ENCODE measurements at places on chromosomes 1 and 21.
A peak's percentile ranks its signal among the peaks of the same experiment; 100 is the strongest.

- H3K27me3 ChIP-seq: no peaks in the 10 kb centered on the region
- no peak overlapping the region for H3K4me3 ChIP-seq
- H3K27ac ChIP-seq: no peak overlapping the region
- H3K4me1 ChIP-seq: peaks cover 54% of the 10 kb centered on the region
Observed at GRCh38 chr1:6801966-6802365, 16.7 kb downstream of the CAMTA1 start.

- H3K4me1 ChIP-seq: peaks cover 3% of the 10 kb centered on the region
- no peaks in the 10 kb centered on the region for H3K27me3 ChIP-seq
- H3K27ac ChIP-seq: no peak overlapping the region
- DNase-seq: no peak
Observed at GRCh38 chr1:77143529-77144121, 75.6 kb downstream of the PIGK start.

- DNase-seq: no peak
- H3K27ac ChIP-seq: no peak overlapping the region
- H3K4me1 ChIP-seq: peaks cover 11% of the 10 kb centered on the region
- H3K36me3 ChIP-seq: no peaks in the 10 kb centered on the region
Observed at GRCh38 chr1:182143825-182144645, 82.5 kb upstream of the ZNF648 start.

DNA sequence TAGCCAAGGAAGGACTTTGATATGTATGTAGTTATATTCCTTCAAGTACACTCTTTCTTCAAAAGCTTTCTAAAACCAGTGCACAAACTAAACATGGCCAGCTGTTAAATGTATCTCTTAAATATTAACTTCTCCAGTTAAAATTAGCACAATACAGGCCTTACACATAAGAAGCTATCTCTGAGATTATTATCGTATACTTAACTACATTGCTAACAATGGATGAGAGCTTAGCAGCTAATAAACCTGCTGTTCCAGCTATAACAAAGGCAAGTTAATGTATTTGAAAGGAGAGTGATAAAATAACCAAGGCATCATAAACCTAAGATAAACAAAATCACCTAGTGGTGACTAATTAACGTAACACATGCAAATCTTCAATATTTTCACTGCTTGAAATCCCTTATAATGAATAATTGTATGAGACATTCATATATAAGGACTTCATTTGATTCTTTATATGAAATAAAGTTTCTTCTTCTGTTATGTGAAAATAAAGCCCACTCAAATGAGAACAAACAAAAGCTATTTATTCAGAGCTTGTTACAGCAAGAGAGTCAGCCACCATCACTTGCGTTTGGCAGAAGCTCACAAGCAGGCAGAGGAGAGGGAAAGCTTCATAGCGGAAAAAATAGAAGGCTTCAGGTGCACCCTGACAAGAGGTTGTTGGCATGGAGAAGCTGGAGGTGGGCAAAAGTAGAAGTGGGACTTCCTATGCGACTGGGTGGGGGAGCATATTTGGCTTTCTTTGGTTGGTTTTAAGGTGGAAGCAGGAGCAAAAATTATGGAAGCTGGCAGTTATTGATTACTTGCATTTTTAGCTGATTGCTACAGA is 274.1 kb upstream of the CHRM3 start:
- no peaks in the 10 kb centered on the region for H3K4me1 ChIP-seq
- H3K27ac ChIP-seq: no peak overlapping the region
- no peaks in the 10 kb centered on the region for H3K27me3 ChIP-seq
- H3K36me3 ChIP-seq: no peaks in the 10 kb centered on the region
- no peak overlapping the region for H3K4me3 ChIP-seq

- no peak overlapping the region for H3K4me3 ChIP-seq
- no peaks in the 10 kb centered on the region for H3K27me3 ChIP-seq
- no peak overlapping the region for H3K27ac ChIP-seq
Observed at GRCh38 chr1:20936621-20937020, 149.5 kb upstream of the HP1BP3 start.

- H3K27me3 ChIP-seq: peaks cover 9% of the 10 kb centered on the region
- H3K4me1 ChIP-seq: no peaks in the 10 kb centered on the region
- H3K27ac ChIP-seq: no peak overlapping the region
- no peaks in the 10 kb centered on the region for H3K36me3 ChIP-seq
Observed at GRCh38 chr1:192445839-192446489, 129.2 kb downstream of the RGS21 start.

GRCh38 chr1:233638513-233638912 is 24.6 kb downstream of the KCNK1 start:
- no peak for DNase-seq
- H3K36me3 ChIP-seq: no peaks in the 10 kb centered on the region
- no peaks in the 10 kb centered on the region for H3K4me1 ChIP-seq
- no peak overlapping the region for H3K27ac ChIP-seq
- peaks cover 11% of the 10 kb centered on the region for H3K27me3 ChIP-seq

DNA sequence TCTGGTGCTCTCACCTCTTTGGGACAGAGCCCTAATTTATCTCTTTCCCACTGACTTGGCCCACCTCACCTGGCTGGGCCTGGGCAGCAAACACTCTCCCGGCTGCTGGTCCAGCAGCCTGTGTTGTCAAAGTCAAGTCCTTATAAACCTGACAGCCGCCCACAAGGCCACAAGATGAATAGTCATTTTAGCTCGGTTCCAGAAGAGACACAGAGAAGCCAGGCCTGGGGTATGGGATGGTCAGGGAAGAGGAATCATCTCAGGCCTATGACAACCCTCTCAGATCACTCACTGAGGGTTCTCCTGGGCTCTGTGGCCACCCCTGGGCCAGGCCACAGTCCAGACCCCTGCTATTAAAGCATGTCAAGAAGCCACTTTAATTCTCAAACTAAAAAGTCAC is 158.5 kb downstream of the FOXD2 start:
- peaks cover 2% of the 10 kb centered on the region for H3K36me3 ChIP-seq
- H3K4me1 ChIP-seq: no peaks in the 10 kb centered on the region
- no peak overlapping the region for H3K4me3 ChIP-seq
- DNase-seq: no peak
- H3K27me3 ChIP-seq: peaks cover 36% of the 10 kb centered on the region

- H3K27ac ChIP-seq: no peak overlapping the region
- no peak for DNase-seq
- H3K4me1 ChIP-seq: no peaks in the 10 kb centered on the region
- no peak overlapping the region for H3K4me3 ChIP-seq
- H3K36me3 ChIP-seq: no peaks in the 10 kb centered on the region
Observed at GRCh38 chr1:229895605-229896004, 171.4 kb upstream of the GALNT2 start.

DNA sequence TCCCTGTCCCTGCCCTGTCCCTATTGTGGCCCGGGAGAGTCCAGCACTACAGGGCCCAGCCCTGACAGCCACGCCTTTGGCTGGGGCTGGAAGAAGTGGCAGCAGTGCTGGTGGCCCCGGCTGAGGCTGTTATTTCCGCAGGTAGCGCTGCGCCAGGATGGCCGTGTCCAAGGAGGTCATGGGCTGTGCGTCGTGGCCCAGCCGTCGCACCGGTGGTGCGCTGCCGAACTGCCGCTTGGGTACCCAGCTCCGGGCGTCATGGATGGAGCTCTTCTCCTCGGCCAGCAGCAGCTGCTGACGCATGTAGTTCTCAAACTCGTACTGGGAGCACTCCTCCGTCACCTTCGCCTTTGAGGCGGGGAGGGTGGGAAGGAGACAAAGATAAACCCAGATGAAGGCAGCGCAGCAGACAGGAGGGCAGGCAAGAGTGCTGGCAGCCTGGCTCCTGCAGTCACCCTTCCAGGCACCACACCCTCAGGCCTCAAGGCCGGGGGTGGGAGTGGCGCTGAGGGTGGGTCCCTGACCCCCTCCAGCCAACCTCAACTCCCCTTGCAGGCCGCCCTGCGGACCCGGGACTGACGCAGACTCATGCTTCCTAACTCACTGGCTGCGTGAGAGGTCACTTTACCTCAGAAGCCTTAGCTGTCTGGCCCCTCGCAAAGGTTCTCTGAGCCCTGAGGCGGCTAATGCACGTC is 18.3 kb upstream of the EVA1B start:
- peaks cover 2% of the 10 kb centered on the region for H3K4me1 ChIP-seq
- H3K36me3 ChIP-seq: peaks cover 18% of the 10 kb centered on the region

GRCh38 chr1:22712502-22713271 is 2.0 kb downstream of the EPHB2 start:
- peaks cover 50% of the 10 kb centered on the region for H3K27me3 ChIP-seq
- no peak overlapping the region for H3K27ac ChIP-seq
- no peaks in the 10 kb centered on the region for H3K36me3 ChIP-seq
- peaks cover 11% of the 10 kb centered on the region for H3K4me1 ChIP-seq
- peak; percentile 70 for DNase-seq

GRCh38 chr1:10699470-10699835 is 97.0 kb downstream of the CASZ1 start:
- peaks cover 16% of the 10 kb centered on the region for H3K4me1 ChIP-seq
- no peak overlapping the region for H3K27ac ChIP-seq
- no peak overlapping the region for H3K4me3 ChIP-seq
- DNase-seq: no peak
- no peaks in the 10 kb centered on the region for H3K36me3 ChIP-seq
- peaks cover 4% of the 10 kb centered on the region for H3K27me3 ChIP-seq

DNA sequence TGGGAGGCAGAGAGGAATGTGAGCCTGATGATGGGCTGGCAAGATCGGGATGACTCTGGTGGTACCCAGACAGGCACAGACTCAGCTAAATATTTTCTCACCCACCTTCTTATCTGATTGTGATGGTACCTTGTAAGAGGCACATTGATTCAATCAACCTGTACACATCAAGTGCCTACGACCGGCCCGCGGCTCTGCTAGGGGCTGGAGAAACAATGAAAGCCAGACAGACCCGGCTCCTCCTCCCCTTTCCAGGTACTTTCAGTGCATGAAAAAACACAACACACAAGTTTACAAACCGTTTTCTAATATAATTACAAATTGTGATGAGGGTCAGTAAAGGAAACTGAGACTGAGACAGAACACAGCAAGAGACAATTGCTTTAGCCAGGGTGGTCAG is 115.0 kb downstream of the LACTBL1 start:
- no peak overlapping the region for H3K4me3 ChIP-seq
- DNase-seq: no peak
- H3K36me3 ChIP-seq: no peaks in the 10 kb centered on the region
- no peak overlapping the region for H3K27ac ChIP-seq
- no peaks in the 10 kb centered on the region for H3K4me1 ChIP-seq

DNA sequence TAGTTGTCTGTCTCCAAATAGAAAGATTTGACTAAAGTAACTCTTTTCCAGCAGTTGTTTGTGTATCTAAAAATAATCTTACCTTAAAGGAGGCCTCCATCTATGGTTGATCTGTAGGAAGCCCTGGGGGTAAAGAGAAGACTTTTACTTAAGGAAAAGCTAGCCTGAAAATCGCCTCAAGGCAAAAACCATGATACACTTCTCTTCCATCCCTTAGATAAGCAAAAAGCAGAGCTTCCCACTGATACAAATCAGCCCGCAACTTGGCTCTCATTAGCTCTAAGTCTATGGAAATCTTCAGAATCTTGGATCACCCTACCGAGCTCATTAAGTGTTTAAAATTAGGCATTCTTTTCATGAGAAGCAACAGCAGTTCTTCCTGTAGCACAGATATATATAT is 576.9 kb upstream of the PTBP2 start:
- H3K4me1 ChIP-seq: no peaks in the 10 kb centered on the region
- no peaks in the 10 kb centered on the region for H3K27me3 ChIP-seq
- H3K36me3 ChIP-seq: no peaks in the 10 kb centered on the region
- no peak overlapping the region for H3K27ac ChIP-seq

- H3K27me3 ChIP-seq: peaks cover 6% of the 10 kb centered on the region
- H3K4me1 ChIP-seq: no peaks in the 10 kb centered on the region
- no peak overlapping the region for H3K27ac ChIP-seq
- H3K36me3 ChIP-seq: no peaks in the 10 kb centered on the region
- DNase-seq: no peak
Observed at GRCh38 chr1:58190267-58190988, 356.1 kb downstream of the OMA1 start.

GRCh38 chr1:93992954-93993353 is 83.7 kb upstream of the GCLM start:
- H3K27ac ChIP-seq: no peak overlapping the region
- peaks cover 18% of the 10 kb centered on the region for H3K27me3 ChIP-seq
- no peaks in the 10 kb centered on the region for H3K36me3 ChIP-seq
- H3K4me1 ChIP-seq: no peaks in the 10 kb centered on the region
- H3K4me3 ChIP-seq: no peak overlapping the region

DNA sequence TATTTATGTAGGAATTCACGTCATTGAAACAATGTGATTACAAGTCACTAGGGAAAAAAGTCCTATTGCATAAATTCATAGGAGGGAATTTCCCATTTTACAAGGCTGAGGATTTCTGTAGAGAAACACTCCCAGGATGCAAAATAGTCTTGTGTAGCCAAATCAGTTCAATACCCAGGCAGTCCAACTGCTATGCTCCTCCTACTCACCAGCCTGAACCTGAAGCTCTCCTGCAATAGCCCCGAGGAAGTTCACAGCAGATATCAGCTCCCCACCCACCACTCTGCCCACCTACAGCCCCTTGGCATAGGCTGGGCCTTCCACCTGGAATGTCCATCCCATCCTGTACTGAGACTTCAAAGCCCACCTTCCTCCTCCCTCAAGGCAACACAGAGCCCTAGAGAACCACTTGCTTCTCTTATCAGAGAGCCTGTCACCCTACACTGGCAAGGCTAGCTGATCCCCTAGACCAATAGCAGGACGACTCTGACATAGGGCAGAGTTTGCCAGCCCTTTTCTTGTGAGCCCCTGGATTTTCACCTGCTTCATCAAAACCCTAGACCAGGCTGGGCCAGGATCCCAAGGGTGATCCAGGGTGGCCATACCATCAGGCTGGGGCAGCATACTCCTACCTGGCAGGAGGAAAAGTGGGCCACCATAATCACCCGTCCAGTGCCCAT is 1.5 kb downstream of the LSS start:
- peaks cover 34% of the 10 kb centered on the region for H3K4me1 ChIP-seq
- peaks cover 20% of the 10 kb centered on the region for H3K36me3 ChIP-seq
- H3K27ac ChIP-seq: no peak overlapping the region
- DNase-seq: no peak
- H3K27me3 ChIP-seq: no peaks in the 10 kb centered on the region

DNA sequence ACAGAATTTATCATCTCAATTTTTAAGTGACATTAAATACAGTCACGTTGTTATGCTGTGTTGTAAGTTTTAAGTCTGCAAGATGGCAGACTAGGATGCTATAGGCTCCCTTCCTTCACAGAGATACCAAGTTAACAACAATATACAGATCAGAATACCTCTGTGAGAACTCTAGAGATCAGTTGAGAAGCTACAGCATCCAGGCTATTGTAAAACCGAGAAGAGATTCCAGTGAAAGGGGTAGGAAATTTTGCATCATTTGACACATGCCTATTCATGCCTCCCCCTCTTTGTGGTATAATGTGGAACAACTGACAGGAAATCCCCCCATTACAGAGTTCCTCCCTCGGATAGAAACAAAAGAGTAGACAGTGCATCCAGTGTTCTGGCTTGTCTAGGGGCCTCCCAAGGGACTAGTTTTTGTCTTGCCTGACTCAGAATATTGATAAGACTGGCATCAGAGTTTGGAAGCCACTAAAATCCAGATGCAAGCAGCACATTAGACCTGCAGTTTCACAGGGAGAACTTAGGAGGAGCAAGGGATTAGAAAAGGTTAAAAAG is 80.6 kb downstream of the LBR start:
- H3K27ac ChIP-seq: no peak overlapping the region
- H3K4me1 ChIP-seq: peaks cover 5% of the 10 kb centered on the region
- no peak for DNase-seq
- H3K36me3 ChIP-seq: no peaks in the 10 kb centered on the region

GRCh38 chr1:168688644-168689326 is 40.2 kb downstream of the DPT start:
- DNase-seq: no peak
- peaks cover 8% of the 10 kb centered on the region for H3K27me3 ChIP-seq
- no peak overlapping the region for H3K27ac ChIP-seq
- H3K4me3 ChIP-seq: no peak overlapping the region
- no peaks in the 10 kb centered on the region for H3K4me1 ChIP-seq
- H3K36me3 ChIP-seq: no peaks in the 10 kb centered on the region
